A549 treated with CORT108297 at 1 μM for 4 hours (cell line): ENCODE measurements at places on chromosomes 7 and 10. TPM values are rescaled to one million over a fixed set of nuclear protein-coding genes. Genes with fewer than 3 reads are reported as not detected.

Gene SPDYE8
- total RNA-seq: not detected in 5 replicates

Gene HOXA7
- 4.4 to 5.5 TPM (median 4.9 TPM) in 5 replicates for total RNA-seq

Gene AKR1C4
- total RNA-seq: 0.22 to 0.42 TPM (median 0.30 TPM) in 5 replicates

Gene MCM10
- 21.6 to 28.6 TPM (median 24.1 TPM) in 5 replicates for total RNA-seq

Gene ATE1
- 15.0 to 21.5 TPM (median 20.1 TPM) in 5 replicates for total RNA-seq

Gene SLC26A4
- total RNA-seq: 0.02 to 0.13 TPM (median 0.05 TPM) in 5 replicates

Gene PIP
- total RNA-seq: 0.15 to 0.38 TPM (median 0.18 TPM) in 3 of 5 replicates, not detected in the others

Gene CEP41
- 12.9 to 14.7 TPM (median 14.1 TPM) in 5 replicates for total RNA-seq

Gene FAM25C
- 0.53 to 3.3 TPM (median 1.4 TPM) in 4 of 5 replicates, not detected in the other for total RNA-seq

Gene HDAC9
- 0.13 to 0.25 TPM (median 0.18 TPM) in 5 replicates for total RNA-seq
